COR-L47 (cell line): ENCODE measurements at places on chromosomes 16 and 17.

DNA sequence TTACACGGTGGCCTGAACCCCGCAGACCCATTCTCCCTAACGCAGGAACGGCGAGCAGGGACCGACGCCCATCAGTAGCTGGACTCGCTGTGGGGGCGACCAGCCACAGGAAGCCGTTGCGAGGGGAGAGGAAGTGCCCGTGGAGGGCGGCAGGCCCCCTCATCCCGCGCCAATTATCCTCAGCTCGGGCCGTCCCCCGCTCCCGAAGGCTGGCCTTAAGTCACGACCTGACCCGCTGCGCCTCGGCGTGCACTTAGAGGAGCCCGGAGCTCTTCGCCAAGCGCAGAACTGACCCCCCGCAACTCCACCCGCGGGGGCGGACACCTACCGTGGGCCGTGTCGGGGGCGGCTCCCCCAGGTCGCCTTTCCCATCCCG, 401 bp downstream of the ARL16 start:
- no peak for DNase-seq

DNA sequence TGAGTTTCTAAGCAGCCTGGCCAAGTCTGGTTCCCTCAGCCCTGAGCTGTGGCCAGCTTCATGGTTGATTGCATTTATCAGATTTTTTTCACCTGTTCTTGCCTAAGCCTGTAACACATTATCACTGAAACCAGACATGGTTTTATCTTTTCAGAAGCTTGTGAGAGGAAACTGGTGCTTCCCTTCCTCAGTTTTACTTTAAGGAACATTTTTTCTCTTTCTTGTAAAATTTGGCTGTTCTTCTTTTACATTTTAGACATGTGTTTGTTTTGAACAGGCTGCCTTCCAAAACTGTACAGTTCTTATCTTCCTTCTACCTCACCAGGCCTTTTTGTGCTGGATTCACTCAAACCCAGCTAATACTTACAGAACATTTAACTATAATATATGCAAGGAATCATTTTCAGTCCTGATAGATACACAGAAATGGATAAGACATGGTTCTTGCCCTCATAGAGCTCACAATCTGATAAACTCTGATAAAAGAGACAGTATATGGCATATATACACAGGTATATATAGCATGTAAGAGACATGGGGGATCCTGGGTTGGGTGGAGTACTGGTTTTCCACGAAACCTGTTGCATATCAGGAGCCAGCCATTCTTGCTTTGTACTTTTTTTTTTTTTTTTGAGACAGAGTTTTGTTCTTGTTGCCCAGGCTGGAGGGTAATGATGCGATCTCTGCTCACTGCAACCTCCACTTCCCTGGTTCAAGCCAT, 44.5 kb downstream of the ZNRF1 start:
- no peak for DNase-seq

DNA sequence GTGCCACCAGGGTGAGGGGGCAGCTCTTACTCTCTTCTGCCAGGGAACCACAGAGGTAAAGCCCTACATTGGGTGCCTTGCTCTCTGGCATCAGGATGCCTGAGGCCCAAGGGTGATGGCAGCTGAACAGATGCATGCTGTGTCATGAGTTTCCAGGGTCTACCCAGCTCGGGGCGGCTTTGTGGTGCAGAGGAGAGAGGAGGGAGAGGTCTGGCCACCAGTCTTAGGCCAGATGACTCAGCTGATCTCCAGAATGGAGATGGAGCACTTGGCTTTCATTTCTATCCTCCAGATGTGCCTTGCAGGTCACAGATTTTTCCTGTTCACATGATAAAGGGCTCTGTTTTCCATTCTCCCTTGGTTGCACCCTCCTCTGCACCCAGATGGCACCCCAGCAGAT, 23.6 kb upstream of the USP22 start:
- DNase-seq, result no peak

DNA sequence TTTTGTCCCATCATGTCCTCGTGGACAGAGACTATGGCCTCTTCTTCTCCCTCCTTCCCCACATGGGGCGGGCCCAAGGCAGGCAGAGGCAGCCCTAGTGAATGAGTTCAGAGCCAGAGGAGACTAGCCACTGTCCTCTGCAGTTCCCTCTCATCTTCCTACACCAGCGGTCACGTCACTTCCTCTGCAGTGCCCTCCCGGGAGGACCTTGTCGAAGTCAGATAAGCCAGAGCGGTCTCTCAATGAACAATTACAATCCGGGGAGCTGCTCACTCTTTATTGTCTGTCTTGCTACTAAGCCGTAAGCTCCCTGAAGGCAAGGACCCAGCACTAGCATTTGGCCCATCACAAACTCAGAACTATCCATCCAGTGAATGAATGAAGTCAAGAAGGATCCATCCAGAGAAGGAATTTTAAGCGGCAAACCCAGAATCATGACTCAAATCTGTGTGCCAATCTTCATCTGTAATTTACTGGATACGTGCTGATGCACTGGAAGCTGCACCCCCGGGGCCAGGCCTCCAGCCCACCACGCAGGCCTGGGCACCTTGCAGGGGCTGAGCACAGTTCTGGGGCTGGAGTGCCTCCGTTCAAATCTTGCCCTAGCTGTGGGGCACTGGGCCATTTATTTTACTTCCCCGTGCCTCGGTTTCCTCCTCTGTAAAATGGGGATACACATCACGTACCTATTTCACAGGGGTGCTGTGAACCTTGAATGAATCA, 18.1 kb downstream of the ZNF423 start:
- no peak for DNase-seq

GRCh38 chr16:47144559-47144877, 773 bp upstream of the NETO2 start:
- DNase-seq, result no peak

DNA sequence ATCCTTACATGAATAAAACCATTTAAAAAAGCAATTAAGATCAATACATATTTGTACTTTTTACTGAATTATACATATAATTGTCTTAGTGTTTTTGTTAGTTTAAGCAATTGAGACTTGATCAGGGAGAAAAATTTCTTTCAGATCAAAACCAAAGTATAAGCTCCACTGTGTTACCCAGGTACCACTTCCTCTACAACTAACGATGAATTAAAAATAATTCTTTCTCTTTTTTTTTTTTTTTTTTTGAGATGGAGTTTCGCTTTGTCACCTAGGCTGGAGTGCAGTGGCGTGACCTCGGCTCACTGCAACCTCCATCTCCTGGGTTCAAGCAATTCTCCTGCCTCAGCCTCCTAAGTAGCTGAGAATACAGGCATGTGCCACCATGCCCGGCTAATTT, 6.8 kb downstream of the FBXO47 start:
- DNase-seq, result no peak

DNA sequence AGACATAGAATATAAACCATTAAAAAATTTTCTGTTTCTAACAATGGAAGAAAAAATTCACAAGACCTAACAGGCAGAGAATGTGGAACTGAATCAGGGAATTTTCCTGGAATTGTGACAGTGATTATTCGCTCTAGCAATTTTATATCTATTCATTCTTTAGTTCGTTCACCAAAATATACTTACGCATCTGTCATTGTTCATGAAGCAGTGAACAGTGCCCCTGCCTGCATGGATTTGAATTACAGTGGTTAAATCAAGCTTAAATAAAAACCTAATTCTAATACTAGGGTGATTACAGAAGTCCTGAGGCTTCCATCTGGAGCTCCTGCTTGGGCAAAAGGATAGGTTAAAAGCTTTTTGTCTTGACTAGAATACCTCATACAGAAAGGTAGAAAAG, 48.6 kb downstream of the ABCA8 start:
- no peak for DNase-seq
